Common myeloid progenitor, CD34-positive (primary cell): ENCODE measurements at places on chromosomes 12 and 14.
A peak's percentile ranks its signal among the peaks of the same experiment; 100 is the strongest.

DNA sequence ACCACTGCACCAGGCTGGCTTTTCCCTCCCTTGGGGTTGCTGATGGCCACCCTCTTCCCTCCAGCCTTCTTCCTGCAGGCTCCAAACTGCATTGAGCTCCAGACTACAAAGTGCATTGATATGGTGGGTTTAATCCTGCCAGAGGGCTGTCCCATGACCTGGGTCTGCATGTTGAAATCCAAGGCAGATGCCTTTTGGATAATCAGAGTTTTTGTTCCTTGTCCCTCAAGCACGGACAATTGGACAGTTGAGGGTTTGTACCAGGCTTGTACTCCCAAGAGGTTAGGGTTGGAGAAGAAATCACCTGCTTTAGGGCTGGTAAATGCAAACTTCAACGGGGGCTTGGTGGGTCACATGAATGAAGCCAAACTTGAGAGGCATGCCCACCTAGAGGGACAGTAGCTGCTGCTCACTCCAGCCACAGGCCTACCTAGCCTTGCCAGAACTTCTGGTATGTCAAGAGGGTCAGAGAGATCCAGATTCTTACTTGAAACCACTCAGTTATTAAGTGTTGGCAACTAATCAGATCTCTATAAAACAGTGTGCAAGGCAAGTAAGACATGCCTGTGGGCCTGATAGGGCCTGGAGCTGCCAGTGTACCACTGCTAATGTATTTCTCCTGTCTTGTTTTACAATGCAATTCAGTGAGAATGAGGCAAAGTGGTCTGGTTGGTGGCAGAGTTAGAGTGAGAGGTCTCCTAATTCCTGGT, 21.7 kb upstream of the KRT83 start:
- no peak for DNase-seq

DNA sequence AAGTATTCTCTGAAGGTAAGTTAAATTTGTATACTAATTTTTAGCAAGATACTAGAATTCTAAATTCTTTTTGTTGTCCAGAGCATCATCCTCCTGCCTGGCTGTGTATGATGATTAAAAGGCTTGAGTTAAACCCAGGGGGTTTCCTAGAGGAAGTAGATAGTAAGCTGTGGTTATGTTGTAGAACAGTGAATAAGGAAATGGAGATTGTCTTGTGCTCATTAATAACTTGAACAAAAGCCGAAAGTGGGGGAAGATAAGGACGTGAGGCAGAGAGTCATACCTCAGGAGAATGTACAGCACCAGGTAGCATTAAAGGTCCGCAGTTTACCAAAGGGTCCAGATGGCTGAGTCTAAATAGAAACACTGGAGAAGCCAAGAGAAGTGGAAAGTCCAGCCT, 42.0 kb downstream of the CKB start:
- DNase-seq = peak; percentile 78

- DNase-seq = peak; percentile 50
Observed at GRCh38 chr14:88323523-88324199, 592 bp upstream of the KCNK10 start.

- DNase-seq = peak; percentile 69
Observed at GRCh38 chr12:84874125-84874824, 38.3 kb downstream of the SLC6A15 start.

- DNase-seq = peak; percentile 76
Observed at GRCh38 chr12:89461649-89462612, 62.7 kb downstream of the GALNT4 start.

DNA sequence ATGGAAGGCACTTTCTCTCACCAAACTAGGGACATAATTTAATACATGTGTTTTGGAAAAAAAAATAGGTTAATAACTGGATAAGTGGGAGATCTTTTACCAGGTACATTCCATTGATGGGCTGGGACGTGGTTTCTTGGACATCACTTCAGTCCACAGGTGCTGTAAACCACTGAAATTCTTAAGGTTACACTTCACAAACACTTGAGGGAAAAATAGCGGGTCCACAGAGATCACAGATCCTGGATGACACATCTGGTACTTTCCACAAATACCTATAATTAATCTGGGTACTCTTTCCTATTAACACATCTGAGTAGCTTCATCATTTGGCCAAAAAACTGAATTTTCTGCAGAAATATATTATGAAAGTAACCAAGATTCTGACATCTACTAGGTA, 85.0 kb downstream of the POLR3B start:
- DNase-seq = no peak

GRCh38 chr14:68664225-68664681, 128.6 kb downstream of the ZFP36L1 start:
- no peak for DNase-seq

DNA sequence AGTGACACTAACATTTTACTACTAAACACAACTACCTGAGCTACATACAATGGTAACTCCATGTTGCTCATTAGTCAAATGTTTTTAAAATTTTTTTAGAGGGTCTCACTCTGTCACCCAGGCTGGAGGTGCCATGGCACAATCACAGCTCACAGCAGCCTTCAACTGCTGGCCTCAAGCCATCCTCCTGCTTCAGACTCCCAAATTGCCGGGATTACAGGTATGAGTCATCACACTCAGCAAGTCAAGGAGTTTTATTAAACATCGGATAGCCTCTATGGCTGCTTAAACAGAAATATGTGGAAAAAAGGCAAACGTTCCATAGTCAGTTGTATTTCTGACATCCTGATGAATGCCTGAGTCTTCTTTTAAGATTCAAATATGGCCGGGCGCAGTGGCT, 11.1 kb upstream of the NPFF start:
- DNase-seq = no peak

GRCh38 chr12:3601461-3602150, 110.6 kb downstream of the PRMT8 start:
- no peak for DNase-seq

DNA sequence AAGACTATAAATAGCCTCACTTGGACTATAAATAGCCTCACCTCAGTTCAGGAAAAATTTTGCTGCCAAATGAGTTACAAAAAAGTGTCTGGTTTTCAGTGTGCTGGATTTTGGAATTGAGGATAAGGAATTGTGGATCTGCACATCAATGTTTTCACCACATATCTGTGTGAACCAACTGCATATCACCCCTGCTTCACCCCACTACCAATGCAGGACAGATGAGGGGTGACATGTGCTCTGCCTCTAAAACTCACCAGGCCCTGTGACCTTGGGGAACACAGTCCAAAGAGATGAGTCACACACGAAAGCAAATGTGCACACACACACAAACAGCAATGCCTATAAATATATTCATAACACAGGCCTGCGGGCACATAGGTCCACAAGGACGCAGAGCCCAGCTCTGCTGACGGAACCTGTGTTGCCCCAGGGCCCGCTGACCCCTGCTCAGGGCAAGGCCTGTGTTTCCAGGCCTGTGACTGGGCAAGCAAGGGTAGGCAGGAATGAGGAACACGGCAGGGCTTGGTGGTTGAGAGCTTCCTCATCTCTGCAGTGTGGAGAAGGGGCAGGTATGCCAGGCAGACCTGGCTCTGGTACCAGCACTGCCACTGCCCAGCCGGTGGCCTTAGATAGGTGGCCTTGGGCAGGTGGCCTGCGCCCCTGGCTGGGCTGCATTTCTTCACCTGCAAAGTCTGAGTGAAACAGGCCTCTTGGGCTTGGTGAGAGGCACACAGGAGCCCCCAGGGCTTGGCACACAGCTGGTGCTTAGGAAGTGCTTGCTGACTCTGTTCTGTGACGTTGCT, 82.4 kb downstream of the ARL6IP4 start:
- peak; percentile 76 for DNase-seq

- DNase-seq = peak; percentile 47
Observed at GRCh38 chr12:25583545-25583944, 30.5 kb upstream of the LMNTD1 start.

- no peak for DNase-seq
Observed at GRCh38 chr12:938810-939209, 10.7 kb downstream of the RAD52 start.

GRCh38 chr14:44889595-44890471, 71.9 kb downstream of the KLHL28 start:
- DNase-seq = no peak

GRCh38 chr14:104469591-104469990, 110.0 kb upstream of the C14orf180 start:
- DNase-seq = no peak

GRCh38 chr14:51318813-51319597, 79.0 kb downstream of the TMX1 start:
- no peak for DNase-seq

DNA sequence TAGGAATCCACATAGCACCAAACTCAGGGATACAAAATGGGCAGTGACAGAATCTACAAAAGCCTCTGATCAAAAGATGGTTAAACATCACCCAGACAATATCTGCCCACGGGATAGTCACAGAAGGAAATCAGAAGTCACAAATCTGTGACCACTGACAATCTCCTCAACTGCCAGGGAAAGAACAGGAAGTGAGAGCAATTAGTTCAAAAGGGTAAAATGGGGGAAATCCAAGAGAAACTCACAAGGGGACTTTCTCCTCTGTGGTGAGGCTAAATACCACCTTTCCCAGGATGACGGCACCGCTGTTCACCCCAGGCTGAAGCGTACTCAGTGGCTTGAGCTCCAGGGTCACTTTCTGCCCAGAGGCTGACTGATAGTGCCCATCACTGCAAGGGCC, 10.7 kb downstream of the TTC5 start:
- DNase-seq = peak; percentile 36

DNA sequence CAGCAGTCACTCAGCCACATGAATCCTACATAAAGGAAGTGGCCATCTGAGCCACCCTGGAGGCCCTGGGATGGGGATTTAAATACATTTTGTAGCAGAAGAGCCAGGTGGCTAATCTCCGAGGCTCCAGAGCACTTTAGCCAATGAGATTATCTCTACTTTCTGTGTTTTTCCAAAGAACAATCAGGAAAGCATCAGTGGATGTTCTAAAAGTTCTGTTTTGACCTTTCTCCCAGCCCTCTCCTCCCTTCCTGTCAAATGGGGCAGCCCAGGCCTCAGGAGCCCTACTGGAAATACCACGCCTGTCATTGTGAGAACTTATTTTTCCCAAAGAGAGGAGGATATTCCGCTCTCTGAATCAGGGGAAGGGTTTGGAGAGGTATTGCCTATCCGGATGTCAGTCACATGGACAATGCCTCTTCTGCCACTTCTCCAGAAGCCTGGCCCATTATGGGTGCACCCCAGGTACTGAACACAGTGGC, 336.8 kb upstream of the FKBP4 start:
- DNase-seq = no peak

DNA sequence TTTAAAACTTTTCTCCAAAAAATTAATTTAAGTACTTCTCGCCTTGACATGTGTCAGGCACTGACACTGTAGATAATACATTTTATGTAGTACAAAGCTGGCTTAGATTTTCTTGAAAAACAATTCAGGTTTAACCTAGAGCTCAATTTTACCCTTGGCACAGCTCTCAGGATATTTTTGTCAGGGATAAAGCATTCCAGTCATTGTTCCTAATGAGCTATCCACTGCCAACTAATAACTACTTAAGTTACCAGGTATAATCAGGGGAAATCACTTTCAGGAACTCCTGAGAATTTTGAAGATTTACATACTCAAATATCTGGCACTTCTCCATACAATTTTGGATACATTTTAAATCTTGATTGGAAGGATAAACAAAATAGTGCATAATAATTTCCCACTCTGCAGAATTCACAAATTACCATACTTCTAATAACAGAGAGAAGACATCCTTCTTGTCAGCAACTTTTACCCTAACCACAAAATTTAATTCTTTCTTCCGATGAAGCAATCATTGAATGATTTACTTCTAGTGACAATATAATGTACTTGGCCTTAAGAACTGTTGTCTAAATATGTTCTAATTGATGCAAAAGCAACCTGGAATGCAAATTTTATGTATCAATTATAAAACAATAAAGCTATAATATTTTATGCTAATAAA, 4.8 kb downstream of the RASSF9 start:
- DNase-seq = peak; percentile 43

- DNase-seq = no peak
Observed at GRCh38 chr12:14211947-14212387, 153.5 kb upstream of the ATF7IP start.

DNA sequence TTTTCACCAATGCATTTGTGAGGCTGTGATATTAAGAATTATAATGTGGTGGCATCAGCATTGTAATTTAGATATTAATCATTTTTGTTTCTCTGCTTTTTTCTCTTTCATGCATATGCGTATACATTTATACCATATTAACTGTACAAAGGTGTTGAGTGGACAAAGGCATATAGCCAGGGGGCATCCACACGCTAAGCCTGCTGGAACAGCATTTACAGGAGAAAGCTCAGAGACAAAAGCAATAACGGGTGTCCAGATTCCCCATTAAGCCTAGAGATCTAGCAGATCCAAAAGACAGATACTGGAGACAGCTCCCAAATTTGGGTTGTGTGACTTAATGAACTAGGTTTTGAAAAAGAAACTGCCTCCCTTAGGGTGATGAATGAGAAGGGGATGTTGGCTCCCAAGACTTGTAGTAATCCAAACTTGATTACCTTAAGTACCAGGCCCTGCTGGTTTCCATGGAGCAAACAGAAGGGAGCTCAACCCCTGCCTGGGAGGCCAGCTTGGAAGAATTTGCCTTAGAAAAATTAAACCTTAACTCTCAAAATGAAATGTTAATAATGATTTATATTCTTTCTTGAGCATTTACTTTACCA, 181.9 kb downstream of the SLC6A15 start:
- no peak for DNase-seq

GRCh38 chr14:43147485-43147884, 1359.6 kb downstream of the FSCB start:
- DNase-seq = no peak

DNA sequence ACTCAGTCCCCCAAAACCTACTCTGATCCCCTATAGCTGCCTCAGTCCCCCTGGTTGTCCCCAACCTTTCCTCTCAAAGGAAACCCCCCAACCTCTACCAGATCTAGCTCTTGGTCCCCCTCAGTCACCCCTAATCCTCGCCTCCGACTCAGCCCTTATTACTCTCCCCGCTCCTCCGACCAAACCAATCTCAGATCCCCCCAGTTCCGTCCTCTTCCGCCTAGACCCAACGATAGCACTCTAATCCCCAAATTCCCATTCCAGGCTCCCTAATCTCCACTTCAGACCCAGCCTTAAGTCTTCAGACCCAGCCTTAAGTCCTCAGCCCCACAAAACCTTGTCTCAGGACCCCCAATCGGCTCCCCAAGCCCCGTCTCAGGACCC, 612 bp downstream of the VPS37B start:
- DNase-seq = no peak

DNA sequence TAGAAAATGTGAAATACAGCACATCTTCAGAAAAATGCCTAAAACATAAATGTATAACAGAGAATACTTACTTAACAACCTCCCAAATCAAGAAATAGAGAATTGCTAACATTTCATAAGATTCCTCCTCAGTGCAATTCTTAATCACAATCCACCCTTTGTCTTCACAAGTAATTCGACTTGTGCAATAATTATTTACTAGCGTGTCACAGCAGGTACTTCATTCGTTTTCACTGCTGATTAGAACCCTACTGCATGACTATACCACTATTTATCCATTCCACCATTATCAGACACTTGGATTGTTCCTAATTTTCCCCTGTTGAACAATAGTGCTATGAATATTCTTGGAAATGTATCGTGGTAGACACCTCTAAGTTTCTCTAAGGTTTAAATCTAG, 64.9 kb upstream of the BBS10 start:
- DNase-seq = no peak
